ENCODE measurements at places on chromosomes 12 and 14.

- no peak for DNase-seq
These were observed 111.3 kb upstream of the SLC16A7 start for GRCh38 chr12:59484575-59484974.

GRCh38 chr12:5494343-5494742, 62.4 kb downstream of the NTF3 start:
- DNase-seq, result no peak

GRCh38 chr14:94636744-94637412, 24.7 kb downstream of the SERPINA3 start:
- DNase-seq, result no peak

DNA sequence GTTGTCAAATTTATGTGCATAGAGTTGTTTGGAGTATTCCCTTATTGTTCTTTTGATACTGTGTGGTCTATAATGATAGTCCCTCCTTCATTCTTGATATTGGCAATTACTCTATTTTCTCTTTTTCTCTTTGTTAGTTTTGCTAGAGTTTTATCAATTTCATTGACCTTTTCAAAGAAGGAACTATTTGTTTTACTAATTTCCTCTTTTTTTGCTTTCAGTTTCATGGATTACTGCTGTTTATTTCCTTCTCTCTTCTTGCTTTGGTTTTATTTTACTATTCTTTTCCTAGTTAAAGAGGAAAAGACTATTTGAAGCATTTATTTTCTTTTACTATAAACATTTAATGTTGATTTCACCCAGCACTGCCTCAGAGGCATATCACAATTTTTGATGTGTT, 250.9 kb upstream of the PELI2 start:
- DNase-seq, result no peak

- DNase-seq, result no peak
These were observed 63.8 kb upstream of the ACTN1 start for GRCh38 chr14:69042787-69043444.

GRCh38 chr12:11894890-11895289, 175.8 kb upstream of the BCL2L14 start:
- no peak for DNase-seq
